Kasumi-1 (cell line): ENCODE measurements at places on chromosomes 1 and 21.

- DNase-seq, result no peak
Measured at GRCh38 chr1:153368495-153368894, 6.9 kb downstream of the S100A12 start.

GRCh38 chr1:230335861-230336522 is 90.1 kb downstream of the PGBD5 start:
- no peak for DNase-seq

GRCh38 chr1:235307158-235308124 is 20.5 kb downstream of the ARID4B start:
- no peak for DNase-seq

GRCh38 chr1:244861683-244862082 is 2.7 kb downstream of the HNRNPU start:
- no peak for DNase-seq

DNA sequence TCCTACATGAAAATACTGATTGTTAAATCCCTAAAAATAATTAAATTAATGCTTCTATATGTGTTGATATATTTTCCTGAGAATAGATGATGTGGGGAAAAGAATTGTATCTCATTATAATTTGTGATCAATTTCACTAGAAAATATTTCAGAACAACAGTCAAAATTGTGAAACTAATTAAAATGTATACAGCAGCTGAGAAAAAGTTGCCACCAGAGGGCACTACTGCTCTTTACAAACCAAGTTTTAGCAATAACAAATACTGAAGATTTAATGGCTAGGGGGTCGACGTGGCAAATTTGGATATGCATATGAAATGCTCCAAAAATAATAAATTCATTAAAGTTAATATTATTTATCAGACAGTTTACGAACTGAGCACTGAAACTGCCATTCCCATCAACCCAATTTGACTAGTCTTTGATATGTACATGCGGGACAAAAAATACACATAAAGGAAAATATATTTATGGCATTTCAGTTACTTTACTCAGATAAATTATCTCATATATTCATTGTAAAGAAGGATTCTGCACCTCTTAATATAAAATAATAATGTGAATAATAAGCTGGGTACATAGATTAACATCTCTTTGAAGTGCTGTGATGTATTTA is 96.3 kb upstream of the TMPRSS15 start:
- peak; percentile 72 for DNase-seq

GRCh38 chr1:201175820-201176500 is 14.7 kb upstream of the IGFN1 start:
- no peak for DNase-seq

GRCh38 chr1:243977094-243977493 is 74.0 kb upstream of the ZBTB18 start:
- DNase-seq, result no peak

DNA sequence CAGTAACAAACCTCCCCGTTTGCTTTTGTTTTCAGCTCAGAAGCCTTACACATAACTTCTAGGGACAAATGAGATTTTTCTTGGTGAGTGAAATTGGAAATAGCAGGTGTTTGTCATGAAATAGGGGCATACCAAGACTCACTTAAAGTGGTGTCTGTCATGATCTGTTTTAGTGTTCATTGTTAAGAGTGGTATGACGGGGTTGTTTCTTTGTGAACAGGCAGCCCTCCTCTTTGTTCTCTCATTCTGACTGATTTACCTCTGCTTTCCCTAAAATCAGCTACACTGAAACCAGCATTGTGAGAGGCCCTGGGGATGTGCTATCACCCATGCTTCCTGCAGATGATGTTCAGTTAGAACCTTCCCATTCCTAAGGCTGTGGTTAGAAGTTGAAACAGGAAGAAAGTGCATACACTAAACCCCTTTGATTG is 2.5 kb upstream of the ERO1B start:
- peak; percentile 89 for DNase-seq

- peak; percentile 23 for DNase-seq
Measured at GRCh38 chr1:41622859-41623732, 138.6 kb upstream of the EDN2 start.

GRCh38 chr21:28068455-28069358 is 924.0 kb downstream of the LTN1 start:
- no peak for DNase-seq

GRCh38 chr1:24108334-24109165 is 3.4 kb downstream of the MYOM3 start:
- no peak for DNase-seq

GRCh38 chr1:195717651-195718050 is 890.6 kb downstream of the KCNT2 start:
- peak; percentile 33 for DNase-seq

- no peak for DNase-seq
Measured at GRCh38 chr21:33455686-33456446, 23.9 kb downstream of the TMEM50B start.
